IMR-90 (cell line): ENCODE measurements at places on chromosomes 11 and 22.

DNA sequence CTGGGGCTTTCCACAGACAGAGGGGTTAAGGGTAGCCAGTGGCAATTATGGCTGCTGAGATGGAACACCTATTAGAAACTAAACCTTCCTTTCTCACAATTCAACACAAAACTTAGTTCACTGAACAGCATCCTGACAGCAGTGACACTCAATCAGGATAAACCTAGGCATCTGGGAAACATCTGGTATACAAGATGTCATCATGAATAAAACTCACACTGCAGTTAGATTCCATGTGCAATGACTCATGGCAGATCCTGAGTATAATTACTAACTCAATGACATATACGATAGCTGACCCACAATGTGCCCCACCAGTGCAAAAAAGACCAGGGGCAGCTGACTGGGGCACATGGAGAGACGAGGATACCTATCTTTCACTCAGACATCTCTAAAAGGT lies 17.7 kb downstream of the RBFOX2 start:
- peak; percentile 92 for DNase-seq

- no peak for DNase-seq
Measured at GRCh38 chr11:9136741-9137140, 45.3 kb upstream of the SCUBE2 start.

DNA sequence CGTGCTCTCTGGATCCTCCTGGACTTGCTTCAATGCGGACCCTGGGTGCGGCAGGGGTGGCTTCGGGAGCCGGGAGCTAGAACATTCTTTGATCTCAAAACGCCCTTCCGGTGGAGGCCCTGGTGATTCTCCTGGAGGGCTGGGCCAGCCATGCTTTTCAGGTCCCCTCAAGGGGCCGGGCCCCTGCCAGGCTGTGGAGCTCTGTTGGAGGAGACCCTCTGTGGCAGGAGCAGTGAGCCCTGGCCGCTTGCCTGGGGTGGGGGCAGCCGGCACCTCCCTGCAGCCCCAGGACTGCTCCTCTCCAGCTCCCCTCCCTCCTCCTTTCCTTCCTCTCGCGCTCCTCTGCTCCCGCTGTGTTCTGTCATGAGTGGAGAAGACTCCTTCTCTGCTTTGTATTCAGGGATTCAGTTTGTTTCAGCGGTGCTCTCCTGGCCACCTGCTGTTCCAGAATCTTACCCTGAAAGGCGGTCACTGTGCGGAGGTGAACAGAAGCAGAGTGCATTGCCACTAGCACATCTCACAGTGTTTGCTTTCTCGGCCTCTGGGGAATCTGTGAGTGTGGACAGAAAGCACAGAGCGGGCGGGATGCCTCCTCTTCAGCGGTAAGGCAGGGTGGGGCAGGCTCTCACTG lies 289.1 kb downstream of the TBC1D22A start:
- no peak for DNase-seq

DNA sequence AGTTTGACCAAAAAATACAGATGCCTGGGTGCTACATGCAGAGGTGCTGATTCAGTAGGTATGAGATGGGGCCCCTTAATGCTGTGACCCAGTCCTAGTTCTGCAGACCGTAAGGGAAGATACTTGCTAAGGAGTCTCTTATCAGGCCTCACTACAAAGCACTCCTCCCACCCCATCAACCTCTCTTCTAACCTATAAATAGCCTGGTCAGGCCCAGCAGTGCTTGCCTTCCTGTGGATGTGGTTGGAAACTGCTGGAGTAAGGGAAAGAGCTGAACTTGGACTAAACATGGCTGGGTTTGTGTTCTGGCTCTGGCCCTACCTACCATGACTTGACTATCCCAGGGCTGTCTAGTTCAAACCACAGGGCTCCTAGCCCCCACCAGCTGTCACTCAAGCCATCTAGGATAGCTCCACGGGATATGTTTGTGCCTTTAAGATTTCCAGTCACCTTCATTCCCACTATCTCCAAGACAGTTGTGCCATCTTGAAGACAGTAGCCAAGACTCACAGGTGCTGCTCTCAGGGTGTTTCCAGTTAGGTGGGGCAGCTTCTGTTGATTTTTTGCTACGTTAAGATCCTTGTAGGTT lies 9.5 kb upstream of the DKK3 start:
- DNase-seq: peak; percentile 44

- DNase-seq: peak; percentile 41
Measured at GRCh38 chr11:104625246-104625645, 273.0 kb downstream of the CASP12 start.

GRCh38 chr11:45844822-45845578 lies 2.3 kb upstream of the CRY2 start:
- no peak for DNase-seq

DNA sequence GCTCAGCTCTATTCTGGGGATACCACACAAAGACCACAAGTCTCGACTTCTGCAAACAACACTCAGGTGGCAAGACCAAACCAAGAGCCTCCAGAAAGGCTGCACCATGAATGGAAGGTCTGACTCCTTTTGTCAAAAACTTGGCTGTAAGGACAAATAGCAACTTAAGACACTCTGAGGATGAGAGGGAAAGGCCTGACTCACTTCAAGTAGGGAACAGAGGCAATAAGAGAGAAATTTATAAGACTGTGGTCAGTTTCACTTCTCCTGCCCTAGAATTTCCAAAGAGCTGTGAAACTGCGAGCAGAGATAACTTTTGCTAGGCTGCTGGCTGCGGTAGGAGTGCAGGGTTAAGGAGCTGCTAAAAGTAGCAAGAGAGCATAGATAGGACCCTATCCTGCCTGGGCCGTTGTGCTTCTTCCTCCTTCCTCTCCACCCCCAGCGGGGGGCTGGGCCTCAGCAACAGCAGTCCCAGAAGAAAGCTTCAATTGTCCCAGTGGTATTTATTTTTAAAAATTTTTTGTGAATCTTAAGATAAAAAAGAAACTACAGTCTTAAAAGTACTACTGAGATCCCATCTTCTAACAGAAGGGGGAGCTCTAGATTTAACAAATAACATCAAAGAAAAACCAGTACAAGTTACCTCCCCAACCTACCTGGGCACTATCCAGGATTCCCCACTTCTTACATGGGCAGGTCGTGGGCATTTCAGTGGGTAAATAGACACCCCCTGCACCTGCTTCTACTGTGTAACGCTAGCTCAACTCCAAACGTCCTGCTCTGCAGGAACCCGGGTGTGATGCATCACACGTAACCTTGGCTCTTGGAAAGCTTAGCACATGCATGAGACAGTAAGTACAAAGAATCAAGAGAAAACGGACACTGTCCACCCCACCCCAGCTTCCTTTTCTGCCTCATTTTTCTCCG lies 66.4 kb downstream of the SGSM3 start:
- peak; percentile 74 for DNase-seq

DNA sequence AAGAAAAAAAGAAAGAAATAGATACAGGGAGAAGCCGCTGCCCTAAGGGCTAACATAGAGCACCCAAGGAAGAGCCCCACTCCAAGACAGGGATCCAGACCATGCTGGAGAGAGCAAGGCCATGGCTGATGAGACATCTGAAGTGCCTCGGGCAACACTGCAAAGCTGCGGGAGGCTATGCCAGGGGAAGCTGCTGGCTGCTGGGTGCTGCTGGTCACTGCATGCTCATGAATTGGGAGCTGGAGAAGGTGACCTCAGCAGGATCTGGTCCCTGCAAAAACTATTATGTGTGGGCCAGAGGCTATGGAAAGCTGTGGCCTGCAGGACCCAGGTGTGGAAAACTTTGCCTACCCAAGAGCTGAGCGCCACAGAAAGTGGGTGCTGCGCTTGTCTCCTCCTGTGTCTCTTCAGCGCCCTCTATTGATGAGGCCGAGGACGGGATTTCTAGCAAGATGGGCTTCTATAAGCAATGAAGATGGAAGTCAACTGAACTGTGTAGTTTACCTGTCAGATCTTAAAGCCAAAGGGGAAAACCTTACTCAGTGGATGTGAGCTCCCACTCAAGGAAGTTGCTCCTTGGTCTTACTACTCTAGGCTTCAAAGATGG lies 17.3 kb upstream of the SLC29A2 start:
- DNase-seq: peak; percentile 73

- no peak for DNase-seq
Measured at GRCh38 chr22:17349172-17349571, 20.1 kb upstream of the CECR2 start.
